Stomach (tissue), 19 donors: ENCODE measurements at places on chromosomes 3 and 15. TPM values are rescaled to one million over a fixed set of nuclear protein-coding genes. Genes with fewer than 3 reads are reported as not detected.

TMIE gene
- total RNA-seq: not detected

RAB11A gene
- 133 TPM for total RNA-seq

DISP2 gene
- total RNA-seq: not detected

UBA7 gene
- total RNA-seq: 250 TPM

SH2D7 gene
- total RNA-seq: not detected

ST6GAL1 gene
- total RNA-seq: 18.1 TPM

DNA sequence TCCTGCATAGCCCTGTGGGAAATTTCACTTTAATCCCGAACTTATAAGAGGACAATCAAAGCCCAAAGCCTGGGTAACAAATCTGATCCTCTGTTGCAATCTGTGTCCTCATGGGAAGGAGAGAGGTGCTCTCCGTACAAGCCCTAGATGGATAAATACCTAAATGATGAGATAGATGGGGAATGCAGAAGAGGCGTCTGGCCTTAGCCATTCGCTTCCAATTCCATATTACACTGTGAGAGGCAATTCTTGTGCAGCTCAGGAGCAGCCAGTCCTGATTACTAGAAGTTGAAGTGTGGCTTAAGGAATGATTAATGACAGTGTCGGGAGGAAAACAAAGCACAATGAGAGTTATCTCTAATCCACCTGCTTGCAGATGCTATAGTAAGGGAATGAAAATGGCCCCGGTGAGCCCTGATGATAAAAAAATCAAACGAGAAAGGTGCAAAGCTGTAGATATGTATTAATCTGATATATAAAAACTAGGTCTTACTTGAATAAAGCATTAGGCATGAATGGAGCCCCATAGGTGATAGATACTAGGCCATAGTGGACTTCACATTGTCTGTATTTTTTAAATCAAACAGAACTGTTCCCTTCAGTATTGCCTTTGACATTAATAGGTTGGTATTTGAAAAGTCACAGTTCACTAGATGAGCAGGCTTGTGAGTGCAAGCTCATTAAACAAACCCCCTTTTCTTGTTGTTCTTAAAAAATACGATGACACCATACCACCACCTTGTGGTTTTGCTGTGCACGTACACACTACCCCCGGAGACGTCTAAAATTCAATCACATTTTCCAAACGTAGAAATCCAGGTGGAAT is 54.2 kb upstream of the TMCO5A start:
- no peak for DNase-seq

GRCh38 chr3:71447803-71448202 is 135.7 kb downstream of the FOXP1 start:
- no peak for DNase-seq

- peak; percentile 28 for DNase-seq
Measured at GRCh38 chr15:31261266-31262142, 65.1 kb upstream of the KLF13 start.

DNA sequence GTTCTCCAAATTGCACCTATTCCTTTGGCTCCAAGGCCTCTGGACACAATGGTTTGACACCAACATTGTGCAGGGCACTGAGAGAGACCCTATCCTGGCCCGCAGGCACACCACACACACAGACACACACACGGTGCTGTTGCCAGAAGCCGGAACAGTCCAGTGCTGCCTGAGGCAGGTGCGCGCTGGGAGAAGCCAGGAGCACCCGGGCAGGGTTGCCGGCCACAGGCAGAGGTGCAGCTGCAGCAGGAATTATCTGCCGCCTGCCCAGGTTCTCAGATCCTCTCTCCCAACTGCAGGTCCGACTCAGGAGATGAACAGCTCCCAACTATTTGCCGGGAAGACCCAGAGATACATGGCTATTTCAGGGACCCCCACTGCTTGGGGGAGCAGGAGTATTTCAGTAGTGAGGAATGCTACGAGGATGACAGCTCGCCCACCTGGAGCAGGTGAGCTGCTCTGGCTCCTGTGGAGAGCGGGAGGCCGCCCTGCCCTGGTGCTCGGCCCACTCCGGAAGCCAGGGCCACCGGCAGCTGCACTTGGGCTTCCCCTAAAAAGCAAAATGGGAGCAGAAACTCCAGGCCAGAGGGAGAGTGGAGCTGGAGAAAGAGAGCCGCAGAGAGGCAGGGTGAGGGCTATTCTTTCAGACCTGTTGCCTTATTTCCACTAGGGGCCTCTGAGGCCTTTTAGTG is 42.9 kb downstream of the CHDH start:
- DNase-seq: no peak

DNA sequence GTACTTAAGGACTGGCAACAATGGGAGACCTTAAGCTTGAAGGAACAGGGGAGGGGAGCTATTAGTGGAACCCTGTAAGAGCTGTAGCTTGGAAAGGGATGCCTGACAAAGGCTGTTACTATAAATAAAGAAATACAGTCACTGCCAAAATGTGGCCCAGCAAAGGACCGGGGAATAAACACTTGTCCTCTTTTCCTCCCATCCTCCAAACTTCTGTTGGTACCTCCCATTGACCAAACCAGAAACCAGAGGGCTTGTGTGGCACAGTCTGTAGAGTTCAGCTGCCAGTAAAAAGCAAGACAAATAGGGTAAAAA is 25.1 kb upstream of the TCF12 start:
- no peak for DNase-seq

DNA sequence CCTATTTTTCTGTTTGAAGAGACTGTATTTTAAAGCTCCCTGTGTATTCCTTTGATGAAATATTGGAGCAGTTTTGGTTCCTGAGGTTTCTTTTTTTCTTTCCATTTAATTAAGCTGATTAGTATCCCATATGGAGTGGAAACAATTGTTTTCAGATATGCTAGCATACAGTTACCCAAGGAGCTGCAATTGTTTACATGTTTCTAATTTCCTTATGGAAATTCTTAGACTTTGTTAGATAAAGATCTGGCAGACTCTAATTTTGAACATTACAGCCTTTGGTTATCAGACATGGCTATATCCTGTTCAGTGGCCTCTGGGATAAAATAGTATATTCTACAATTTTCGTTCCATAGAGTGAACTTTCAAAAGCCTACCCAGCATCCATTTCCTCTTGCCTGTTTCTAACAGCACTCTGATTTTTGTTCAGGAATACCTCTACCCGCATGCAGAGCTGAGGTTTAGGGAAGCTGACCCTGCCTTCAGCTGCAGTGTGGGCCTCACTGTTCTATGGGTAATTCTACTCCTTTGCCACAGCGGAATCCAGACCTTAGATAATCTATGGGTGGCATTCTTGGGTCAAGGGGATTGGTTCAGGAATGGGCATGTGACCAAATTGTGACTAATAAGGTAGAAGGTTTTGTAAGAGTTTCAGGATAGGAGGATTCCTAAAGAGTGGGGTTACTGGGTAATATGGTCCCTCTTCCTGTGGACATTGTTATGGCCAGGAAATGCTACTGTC is 161.1 kb upstream of the ANKRD28 start:
- DNase-seq: no peak

GRCh38 chr3:169558371-169558770 is 105.1 kb downstream of the MECOM start:
- DNase-seq: no peak

- DNase-seq: no peak
Measured at GRCh38 chr3:108823227-108823626, 641 bp downstream of the TRAT1 start.

DNA sequence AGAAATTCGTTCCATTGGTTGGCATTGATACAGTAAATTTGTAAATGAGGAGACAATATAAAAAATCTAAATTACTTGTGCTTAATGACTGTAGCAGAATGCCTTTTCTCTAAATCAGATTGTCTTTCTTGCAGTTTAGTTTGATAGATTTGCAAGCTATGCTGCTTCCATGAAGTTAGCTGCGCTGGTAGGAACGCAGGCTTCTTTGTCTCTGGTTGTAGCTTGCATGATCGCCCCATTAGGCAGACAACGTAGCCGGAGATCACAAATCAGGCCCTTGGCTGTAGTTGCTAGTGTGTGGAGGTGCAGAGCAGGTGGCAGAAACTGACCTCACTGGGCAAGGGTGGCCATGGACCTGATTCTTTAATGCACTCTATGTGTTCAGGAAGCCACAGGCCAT is 6.1 kb downstream of the ZIC1 start:
- DNase-seq: no peak

GRCh38 chr3:126468028-126468891 is 7.4 kb downstream of the ZXDC start:
- no peak for DNase-seq

DNA sequence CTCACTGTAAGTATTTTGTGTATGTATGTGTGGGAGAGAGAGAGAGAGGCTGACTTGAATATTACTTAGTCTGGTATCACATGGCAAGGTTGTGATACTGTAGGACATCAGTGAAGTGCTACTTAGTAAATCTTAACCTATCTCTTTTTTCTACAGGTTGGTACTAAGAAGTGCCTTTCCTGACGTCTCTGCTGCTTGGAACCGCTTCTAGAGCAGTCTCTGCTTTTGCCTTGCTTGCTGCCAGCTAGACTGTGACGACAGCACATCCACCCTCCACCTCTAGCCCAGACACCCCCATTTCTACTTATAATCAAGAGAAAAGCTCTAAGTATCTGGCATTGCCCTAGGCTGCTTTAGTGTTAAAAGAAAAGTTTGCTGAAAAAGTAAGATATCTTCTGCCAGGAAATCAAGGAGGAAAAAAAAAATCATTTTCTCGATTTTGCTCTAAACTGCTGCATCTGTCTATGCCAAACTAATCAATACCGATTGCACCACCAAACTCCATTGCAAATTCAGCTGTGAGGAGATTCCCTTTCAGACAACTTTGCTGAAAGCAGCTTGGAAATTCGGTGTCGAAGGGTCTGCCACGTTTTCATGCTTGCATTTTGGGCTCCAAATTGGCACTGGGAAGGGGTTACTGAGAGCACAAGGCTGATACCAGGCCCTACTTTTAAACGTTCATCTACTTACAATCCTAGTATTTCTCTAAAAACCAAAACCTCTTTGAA is 30.7 kb downstream of the MBNL1 start:
- no peak for DNase-seq

GRCh38 chr3:110495201-110495927 is 576.3 kb upstream of the NECTIN3 start:
- DNase-seq: no peak
